ENCODE measurements at places on chromosomes 13 and 19.

- no peak for DNase-seq
Measured at GRCh38 chr13:48576448-48577010, 43.6 kb upstream of the RCBTB2 start.

GRCh38 chr19:30406220-30407067 is 34.3 kb downstream of the ZNF536 start:
- peak; percentile 16 for DNase-seq

DNA sequence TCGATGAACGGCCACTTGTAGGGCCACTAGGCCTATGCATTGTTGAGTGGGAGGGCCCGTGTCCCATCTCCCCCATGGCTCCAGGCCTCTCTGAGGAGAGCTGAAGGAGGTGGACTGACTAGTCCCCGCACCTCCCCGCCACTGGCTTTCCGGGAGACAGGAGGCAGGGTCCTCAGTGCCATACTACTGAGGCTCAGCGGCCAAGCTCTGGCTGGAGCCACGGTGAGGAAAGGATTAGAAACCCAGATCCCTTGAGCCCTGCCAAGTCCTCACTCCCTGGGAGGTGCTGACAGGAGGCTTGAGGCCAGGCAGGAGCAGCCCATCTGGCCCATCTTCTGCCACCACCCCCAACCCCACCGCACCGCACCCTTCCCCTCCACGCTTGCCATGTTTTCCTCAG is 29.0 kb downstream of the CCDC8 start:
- DNase-seq = no peak

DNA sequence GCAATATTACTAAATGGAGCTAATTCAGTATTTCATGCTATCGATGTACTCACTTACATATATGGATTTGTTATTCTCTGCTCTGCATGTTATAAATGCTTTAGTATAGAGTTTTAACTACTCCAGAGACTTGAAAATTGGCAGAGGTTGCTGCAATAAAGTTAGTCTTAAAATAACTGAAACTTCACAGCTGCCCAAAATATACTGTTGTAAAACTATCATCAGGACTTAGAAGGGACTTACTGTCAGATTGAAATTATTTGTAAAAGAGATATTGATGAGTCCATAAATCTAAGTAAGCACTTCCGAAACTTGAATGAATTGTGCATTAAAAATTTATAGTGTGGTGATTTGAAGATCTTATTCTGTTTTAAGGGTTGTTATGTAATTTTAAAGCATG is 1178.2 kb upstream of the PCDH20 start:
- no peak for DNase-seq

GRCh38 chr19:18202778-18203407 is 949 bp downstream of the RAB3A start:
- no peak for DNase-seq

- DNase-seq = no peak
Measured at GRCh38 chr19:4360081-4360569, 16.8 kb downstream of the MPND start.

DNA sequence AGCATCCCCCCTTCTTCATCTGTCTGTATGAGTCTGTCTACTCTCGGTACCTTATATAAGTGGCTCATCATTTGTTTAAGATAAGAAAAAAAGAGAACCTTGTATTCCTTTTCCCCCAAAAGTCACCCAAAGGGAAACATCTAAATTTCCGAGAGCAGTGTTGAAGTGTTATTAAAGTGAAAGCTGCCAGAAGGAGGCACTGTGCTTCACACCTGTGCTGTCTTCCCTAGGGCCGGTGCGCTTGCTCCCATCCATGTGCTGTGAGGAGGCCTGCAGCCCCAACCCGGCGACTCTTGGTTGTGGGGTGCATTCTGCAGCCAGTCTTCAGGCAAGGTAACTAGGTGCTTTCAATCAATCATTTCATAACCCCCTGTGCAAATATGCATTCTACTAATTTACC is 97.5 kb downstream of the TNFRSF19 start:
- DNase-seq = no peak

GRCh38 chr19:57682226-57682766 is 519 bp downstream of the ZNF551 start:
- no peak for DNase-seq

DNA sequence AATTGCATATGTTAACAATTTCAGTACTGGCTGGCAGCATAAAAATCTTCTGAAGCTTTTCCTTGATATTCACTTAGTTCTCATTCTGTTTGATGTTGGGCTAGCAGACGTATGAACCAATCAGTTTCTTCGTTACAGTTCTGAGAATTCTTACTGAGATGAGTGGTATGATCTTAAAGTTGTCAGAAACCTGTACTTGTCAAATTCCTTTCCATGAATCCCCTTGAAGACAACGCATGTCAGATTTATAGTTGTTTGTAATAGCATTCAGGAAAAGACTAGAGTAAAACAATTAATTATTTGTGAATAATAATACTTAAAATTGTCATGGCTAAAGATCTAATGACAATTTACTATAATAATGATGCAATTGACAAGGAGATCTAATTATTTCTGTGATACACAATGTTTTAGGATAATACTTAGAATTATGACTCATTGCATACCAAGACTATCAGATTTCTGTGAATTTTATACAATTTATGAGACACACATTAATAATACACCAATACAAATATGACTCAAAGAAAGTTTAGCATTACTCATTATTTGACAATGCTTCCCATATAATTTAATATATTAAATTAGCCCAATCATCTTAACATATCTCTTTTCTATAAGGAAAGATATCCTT is 447.2 kb downstream of the RFC3 start:
- no peak for DNase-seq

DNA sequence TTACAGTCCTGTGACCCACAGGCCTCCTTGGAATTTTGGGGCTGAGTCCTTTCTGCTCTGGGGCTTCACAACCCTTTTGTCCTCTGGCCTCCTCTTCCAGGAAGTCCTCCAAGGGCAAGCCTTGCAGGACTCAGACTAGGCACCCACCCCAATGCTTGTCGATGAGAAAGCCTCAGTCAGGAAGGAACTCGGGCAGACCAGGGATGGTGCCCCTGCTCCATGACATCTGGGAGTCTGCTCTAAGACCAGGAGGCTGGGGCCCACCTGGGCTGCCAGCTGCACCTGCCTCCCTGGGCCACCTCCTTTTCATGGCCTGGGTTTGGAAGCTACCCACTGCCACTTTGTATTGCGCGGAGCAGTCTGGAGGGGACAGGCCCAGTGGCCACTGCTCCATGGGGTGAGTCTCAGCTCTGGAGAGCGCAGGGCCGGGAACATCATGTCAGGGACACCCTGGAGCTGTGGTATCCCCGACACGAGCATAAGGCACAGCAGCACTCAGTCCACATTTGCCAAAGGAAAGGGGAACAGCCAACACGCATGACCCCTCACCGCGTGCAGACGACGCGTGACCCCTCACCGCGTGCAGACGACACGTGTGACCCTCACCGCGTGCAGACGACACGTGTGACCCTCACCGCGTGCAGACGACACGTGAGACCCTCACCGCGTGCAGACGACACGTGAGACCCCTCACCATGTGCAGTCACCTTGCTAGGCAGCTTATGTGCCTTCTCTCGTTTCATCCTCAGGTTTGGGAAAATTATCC is 10.8 kb downstream of the C2CD4C start:
- DNase-seq = no peak

- no peak for DNase-seq
Measured at GRCh38 chr13:27174766-27175455, 3.3 kb upstream of the USP12 start.

DNA sequence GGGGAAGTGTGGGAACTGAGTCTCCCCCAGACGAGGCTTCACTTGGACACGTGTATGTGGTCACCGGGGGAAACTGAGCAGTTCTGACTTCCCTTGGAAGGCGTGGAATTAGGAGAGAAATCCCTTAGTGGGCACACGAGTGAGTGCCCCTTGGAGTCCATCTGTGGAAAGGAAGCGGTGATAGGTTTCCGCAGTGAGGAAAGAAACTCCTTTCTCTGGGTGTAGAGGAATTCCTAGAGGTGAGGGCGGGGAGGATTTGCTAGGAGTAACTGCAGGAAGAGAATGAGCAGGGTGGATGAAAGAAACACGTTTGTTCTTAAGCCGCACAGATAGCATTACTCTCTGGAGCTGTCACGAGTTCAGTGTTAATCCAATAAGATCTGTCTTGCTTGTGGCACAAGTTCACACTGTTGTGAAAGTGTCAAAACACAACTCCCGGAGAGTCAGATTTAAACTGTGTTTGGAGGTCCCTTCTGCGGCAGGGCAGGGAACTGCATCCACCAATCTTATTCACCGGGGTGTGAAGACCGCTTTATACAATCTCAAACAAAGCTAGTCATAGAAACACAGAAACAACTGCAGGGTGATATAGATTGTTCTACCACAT is 1.2 kb downstream of the KL start:
- peak; percentile 18 for DNase-seq

GRCh38 chr13:56515441-56515840 is 625.3 kb upstream of the PRR20A start:
- DNase-seq = no peak

DNA sequence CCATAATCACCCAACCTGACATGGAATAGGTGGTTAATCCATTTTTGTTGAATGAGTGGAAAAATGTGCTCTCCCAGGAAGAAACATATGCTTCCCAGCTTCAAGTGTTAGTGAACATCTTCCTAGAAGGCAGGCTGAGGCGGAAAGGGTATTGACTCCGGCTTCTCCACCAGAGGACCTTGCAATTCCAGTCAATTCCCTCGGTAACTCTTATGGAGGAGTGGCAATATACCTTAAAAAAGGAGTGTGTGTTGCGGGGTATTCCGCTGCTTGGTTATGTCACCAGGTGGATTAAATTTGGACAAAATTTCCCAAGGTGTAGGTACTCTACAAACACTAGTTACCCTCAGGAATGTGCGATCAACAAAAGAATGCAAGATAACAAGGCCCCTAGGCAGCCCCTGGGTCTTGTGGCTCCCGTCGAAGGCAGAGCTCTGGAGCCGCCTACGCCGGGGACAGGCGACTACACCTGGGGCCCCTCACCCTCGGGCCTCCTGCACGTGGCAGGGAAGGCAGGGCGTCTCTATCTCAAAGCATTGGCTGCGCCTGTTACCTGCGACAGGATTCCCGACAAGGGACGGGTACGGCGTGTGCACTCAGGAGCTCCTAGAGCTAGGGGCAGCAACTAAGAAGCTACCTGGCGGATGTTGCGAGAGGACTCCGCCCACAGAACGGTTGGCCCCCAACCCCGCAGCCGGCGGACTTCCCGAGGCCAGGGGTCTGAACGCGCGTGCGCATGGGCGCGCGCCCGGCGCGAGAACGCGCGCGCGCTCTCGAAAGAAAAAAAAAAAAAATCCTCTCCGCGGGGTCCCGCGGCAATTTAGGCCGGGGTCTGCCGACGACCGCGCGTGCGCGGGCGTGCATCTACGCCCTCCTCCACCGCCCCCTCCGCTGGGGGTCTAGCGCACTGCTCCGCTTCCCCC is at the start of gene WDR87:
TSS of gene WDR87 (minus strand) at position 649 of the 923 bp plus-strand sequence. CDS start 8,355 bp downstream, outside the sequence.
- DNase-seq = peak; percentile 79

- DNase-seq = no peak
Measured at GRCh38 chr19:29952646-29953045, 10.6 kb downstream of the URI1 start.

- no peak for DNase-seq
Measured at GRCh38 chr13:22596171-22596863, 584.5 kb upstream of the SGCG start.

- no peak for DNase-seq
Measured at GRCh38 chr13:47039106-47039505, 142.3 kb upstream of the HTR2A start.

DNA sequence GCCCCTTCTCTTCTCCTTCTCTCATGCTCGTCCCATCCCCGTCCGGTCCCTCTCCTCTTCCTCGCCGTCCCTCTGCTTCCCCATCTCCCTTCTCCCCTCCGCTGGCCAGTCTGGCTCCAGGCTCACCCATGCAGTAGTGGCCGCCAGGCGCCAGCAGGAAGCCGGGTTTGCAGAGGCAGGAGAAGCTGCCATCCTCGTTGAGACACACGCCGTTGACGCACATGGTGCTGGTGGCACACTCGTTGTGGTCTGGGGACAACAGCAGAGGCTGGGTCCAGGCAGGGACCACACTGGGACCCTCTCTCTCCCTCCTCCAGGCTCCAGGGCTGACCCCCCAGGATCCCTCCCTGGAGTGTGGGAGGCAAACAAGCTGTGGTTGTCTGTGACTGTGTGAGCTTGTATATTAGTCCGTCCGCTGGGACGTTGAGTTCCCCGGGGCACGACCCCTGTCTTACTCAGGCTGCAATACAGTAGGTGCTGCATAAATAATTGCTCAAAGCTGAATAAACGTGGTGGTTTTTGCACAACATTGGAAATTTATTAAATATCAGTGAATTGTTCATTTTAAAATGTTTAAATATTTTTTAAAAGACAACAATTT is 16.4 kb downstream of the FBN3 start:
- no peak for DNase-seq

- peak; percentile 37 for DNase-seq
Measured at GRCh38 chr13:20182231-20182846, 10.4 kb downstream of the GJB2 start.

GRCh38 chr19:1847684-1848398 is 442 bp downstream of the REXO1 start:
- DNase-seq = no peak

GRCh38 chr13:85529218-85529594 is 270.0 kb downstream of the SLITRK6 start:
- DNase-seq = no peak

DNA sequence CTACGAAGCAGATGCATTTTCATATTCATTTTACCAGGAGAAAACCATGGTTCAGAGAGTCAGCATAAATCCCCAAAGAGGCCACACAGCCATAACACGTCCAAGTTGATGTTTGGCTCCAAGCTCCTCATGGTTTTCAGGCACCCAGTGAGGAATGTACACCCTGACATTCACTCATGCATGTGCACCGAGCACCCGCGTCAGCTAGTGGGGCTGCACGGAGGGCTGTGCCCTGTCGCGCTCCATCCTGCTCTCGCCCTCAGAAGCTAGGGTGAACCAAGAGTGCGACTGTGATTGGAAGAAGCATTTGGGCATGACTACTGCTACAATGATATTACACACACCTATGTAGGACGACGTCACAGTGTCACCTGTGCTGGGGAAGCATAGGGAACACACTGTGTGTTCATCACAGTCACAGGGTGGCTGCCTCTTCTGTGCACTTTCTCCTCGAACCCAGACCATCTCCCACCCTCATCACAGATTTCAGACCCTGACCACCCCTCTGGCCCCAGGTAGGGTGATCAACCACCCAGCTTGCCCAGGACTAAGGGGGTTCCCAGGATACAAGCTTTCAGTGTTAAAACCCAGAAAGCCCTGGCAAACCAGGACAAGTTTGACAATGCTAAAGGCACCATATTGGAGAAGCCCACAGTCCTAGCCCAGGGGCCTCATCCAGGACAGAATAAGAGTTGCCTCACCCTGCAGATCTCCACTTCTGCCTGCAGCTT is 148.6 kb upstream of the ZNF507 start:
- no peak for DNase-seq

GRCh38 chr13:48720621-48721020 is 66.9 kb downstream of the CYSLTR2 start:
- DNase-seq = no peak

- no peak for DNase-seq
Measured at GRCh38 chr19:43318203-43318602, 35.3 kb upstream of the CD177 start.

GRCh38 chr19:30551271-30551670 is 179.1 kb downstream of the ZNF536 start:
- no peak for DNase-seq

GRCh38 chr13:36536546-36536945 is 104.3 kb downstream of the CCNA1 start:
- DNase-seq = no peak

Measured in neural crest cell (in vitro differentiated cells).